Body of pancreas (tissue), 4 donors: ENCODE measurements at places on chromosomes 7 and 10.

DNA sequence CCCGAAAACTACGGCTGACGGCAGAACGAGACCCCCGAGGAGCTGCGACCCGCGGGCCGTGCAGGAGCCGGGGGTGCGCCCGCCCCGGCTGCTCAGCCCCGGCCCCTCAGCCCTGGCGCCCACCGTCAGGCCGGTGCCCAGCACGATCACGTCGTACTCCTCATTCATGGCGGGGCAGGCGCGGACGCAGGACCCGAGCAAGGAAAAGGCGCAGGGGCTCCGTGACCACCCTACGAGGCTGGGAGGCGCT, 218 bp downstream of the GDI2 start:
- peaks cover 46% of the 10 kb centered on the region for H3K4me1 ChIP-seq
- no peak for DNase-seq
- H3K27ac ChIP-seq, result peak overlapping the region; percentile 100
- H3K4me3 ChIP-seq, result peak overlapping the region; percentile 92

DNA sequence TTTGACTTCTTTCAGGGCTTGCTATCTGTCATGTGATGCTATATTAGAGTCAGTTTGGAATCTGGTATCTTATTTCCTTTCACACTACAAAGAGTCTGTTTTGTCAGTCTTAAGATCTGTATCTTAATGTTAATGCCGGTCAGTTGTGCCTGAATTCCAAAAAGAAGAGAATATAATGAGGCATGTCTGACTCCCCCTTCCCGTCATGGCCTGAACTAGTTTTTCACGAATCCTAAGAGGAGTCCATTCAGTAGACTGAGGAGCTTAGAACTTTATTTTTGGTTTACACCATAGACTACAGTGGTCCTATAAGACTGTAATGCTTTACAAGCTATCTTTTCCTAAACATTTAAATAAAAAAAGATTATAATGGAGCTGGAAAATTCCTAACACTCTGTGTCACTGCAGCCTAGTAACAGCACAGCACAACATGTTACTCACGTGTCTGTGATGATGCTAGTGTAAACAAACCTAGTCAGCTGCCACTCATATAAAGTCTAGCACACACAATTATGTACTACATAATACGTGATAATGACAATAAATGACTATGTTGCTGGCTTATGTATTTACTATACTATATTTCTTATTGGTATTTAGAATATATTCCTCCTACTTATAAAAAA, 50.6 kb downstream of the VPS41 start:
- H3K4me1 ChIP-seq, result peaks cover 3% of the 10 kb centered on the region
- no peaks in the 10 kb centered on the region for H3K36me3 ChIP-seq
- H3K27me3 ChIP-seq, result no peaks in the 10 kb centered on the region
- H3K27ac ChIP-seq, result no peak overlapping the region
- H3K4me3 ChIP-seq, result no peak overlapping the region

DNA sequence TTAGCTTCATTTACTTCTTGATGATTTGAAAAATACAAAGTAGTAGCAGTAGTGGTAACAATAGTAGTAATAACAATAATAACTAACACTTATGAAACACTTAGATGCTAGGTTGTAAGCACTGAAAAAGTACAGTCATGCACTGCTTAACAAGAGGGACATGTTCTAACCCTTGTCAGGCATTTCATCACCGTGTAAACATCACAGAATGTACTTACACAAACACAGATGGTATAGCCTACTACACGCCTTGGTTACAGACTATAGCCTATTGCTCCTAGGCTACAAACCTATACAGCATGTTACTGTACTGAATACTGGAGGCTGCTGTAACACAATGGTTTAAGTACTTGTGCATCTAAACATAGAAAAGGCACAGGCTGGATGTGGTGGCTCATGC, 60.6 kb downstream of the PUS7 start:
- no peak for DNase-seq
- peaks cover 7% of the 10 kb centered on the region for H3K4me1 ChIP-seq
- no peaks in the 10 kb centered on the region for H3K36me3 ChIP-seq

DNA sequence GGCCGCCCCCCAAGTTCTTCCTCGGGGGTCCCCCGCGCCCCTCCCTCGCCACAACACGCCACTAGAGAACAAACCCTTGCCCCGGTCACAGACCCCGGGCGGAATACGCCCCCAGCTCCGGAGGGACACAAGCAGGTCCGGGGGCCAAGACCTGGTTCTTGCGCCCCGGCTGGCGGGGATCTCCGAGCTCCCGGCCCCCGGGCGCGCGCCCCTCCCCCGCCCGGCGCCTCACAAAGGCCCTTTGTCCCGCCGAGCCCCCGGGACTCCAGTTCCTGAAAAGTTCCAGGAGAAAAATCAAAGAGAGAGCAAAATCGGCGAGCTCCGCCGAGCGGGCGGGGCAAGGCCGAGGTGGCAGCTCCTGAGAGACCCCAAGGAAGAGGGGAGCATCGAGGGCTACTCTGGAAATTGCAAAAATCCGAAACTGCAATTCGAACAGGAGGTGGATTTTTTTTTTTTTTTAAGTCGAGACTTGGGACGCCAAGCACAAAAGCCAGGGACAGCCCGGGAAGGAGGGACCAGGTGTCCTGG, 4.0 kb downstream of the TNRC18 start:
- peak overlapping the region; percentile 73 for H3K4me3 ChIP-seq
- peak overlapping the region; percentile 98 for H3K27ac ChIP-seq
- peak; percentile 54 for DNase-seq

DNA sequence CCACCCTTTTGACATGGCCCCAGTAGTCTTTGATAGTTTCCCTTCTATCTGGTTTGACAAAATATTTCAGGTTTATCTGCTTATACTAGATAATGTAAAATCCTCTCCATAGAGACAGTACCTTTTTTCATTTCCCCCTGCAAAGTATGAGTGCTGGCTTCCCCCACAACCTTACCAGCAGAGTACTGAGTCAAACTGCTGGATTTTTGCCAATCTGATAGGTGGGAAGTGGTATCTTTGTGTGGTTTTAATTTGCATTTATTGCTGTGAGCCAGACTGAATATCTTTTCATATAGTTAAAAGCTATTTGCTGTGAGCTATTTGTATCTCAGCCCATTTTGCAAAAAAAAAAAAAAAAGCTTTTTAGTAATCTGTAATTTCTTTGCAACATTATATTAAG, 32.1 kb upstream of the HECTD2 start:
- H3K36me3 ChIP-seq, result no peaks in the 10 kb centered on the region
- no peaks in the 10 kb centered on the region for H3K4me1 ChIP-seq
- no peaks in the 10 kb centered on the region for H3K27me3 ChIP-seq
- DNase-seq, result no peak

DNA sequence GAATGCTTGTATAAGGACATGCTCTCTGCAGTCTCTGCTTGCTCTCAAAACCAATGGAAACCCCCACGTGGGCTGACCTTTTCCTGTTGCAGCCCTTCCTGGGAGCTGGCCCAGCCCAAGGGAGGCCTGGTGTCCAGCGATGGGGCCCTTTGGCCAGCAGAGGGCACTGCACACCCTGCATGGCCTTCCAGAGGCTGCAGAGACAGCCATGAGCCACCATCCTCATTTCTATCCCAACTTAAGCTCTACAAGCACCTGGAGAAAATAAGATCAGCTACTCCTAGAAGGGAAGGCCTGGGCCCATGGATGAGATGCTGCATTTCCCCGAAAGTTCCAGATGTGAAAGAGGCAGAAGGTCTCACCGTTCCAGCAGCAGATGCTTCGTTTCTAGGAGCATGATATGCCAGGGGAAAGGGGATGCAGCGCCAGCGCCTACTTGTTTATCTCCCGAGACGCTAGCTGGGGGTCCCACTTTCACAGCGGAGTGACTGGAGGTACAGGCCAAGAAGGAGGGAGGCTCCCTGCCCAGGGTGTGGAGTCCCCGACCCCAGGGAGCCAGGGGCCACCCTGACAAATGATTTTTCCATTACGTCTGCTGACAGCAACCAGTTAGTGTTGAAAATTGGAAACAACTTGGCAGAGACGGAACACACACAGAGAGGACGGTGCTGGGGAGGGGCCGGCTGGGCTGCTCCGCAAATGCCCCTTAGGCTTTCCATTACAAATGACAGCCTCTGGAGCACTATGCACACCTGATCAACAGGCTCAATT, 106.4 kb downstream of the ZRANB1 start:
- H3K27ac ChIP-seq, result peak overlapping the region; percentile 81
- no peaks in the 10 kb centered on the region for H3K27me3 ChIP-seq
- peak; percentile 89 for DNase-seq
- H3K36me3 ChIP-seq, result no peaks in the 10 kb centered on the region
- no peak overlapping the region for H3K4me3 ChIP-seq

GRCh38 chr7:123120286-123120685, 79.5 kb downstream of the SLC13A1 start:
- no peaks in the 10 kb centered on the region for H3K36me3 ChIP-seq
- H3K27me3 ChIP-seq, result no peaks in the 10 kb centered on the region
- DNase-seq, result no peak
- H3K4me3 ChIP-seq, result no peak overlapping the region

GRCh38 chr7:39413636-39414223, 152.5 kb upstream of the YAE1 start:
- H3K36me3 ChIP-seq, result no peaks in the 10 kb centered on the region
- no peak overlapping the region for H3K4me3 ChIP-seq
- DNase-seq, result no peak

DNA sequence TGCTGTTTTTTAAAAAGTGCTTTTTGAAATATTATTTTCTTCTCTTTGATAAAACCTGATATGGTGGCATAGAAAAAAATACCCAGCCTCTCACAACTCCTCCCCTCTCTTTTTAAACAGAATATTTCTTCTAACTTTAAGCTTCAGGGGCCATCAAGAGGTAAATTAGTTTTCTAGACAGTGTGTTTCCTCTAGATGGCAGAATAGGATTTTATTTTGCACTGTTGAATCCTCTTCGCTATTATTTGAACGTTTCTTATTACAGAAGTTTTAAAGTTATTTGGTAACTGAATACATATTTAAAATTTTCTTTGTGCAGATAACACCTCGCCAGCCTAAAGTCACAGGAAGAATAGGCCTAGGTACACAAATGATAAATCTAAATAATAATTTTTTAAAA, 30.3 kb downstream of the ARL5B start:
- no peak overlapping the region for H3K4me3 ChIP-seq
- H3K4me1 ChIP-seq, result no peaks in the 10 kb centered on the region
- DNase-seq, result no peak
- no peaks in the 10 kb centered on the region for H3K27me3 ChIP-seq

- H3K36me3 ChIP-seq, result no peaks in the 10 kb centered on the region
- no peak overlapping the region for H3K27ac ChIP-seq
- no peaks in the 10 kb centered on the region for H3K4me1 ChIP-seq
- H3K27me3 ChIP-seq, result no peaks in the 10 kb centered on the region
These were observed 232.6 kb upstream of the CDC14C start for GRCh38 chr7:48691788-48692187.

- H3K27me3 ChIP-seq, result no peaks in the 10 kb centered on the region
- DNase-seq, result peak; percentile 20
- no peak overlapping the region for H3K27ac ChIP-seq
- H3K4me1 ChIP-seq, result peaks cover 6% of the 10 kb centered on the region
These were observed 302.2 kb downstream of the RPS24 start for GRCh38 chr10:78335691-78336401.

GRCh38 chr7:73442222-73442902, 8.8 kb downstream of the FZD9 start:
- no peaks in the 10 kb centered on the region for H3K27me3 ChIP-seq
- no peak overlapping the region for H3K27ac ChIP-seq
- DNase-seq, result no peak
- H3K4me1 ChIP-seq, result no peaks in the 10 kb centered on the region

DNA sequence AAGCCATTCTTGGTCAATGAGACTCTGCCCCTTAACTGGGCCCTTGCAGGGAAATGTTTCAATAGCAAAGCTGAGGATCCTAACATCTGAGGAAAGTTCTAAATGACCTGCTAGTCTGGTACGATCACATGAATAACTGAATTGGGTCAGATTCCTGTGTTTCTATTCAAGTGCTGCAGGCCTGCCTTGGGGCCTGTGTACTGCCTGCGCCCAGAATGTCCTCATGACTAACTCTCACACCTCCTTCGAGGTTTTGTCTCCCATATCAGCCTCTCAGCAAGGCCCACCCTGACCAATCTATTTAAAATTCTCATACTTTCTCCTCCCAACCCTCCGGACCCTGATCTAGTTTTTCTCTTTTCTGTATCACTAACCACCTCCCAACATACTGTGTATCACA, 4.4 kb downstream of the JAZF1 start:
- no peak for DNase-seq
- H3K4me3 ChIP-seq, result no peak overlapping the region
- no peak overlapping the region for H3K27ac ChIP-seq
- H3K27me3 ChIP-seq, result no peaks in the 10 kb centered on the region
- no peaks in the 10 kb centered on the region for H3K36me3 ChIP-seq
- H3K4me1 ChIP-seq, result peaks cover 18% of the 10 kb centered on the region

DNA sequence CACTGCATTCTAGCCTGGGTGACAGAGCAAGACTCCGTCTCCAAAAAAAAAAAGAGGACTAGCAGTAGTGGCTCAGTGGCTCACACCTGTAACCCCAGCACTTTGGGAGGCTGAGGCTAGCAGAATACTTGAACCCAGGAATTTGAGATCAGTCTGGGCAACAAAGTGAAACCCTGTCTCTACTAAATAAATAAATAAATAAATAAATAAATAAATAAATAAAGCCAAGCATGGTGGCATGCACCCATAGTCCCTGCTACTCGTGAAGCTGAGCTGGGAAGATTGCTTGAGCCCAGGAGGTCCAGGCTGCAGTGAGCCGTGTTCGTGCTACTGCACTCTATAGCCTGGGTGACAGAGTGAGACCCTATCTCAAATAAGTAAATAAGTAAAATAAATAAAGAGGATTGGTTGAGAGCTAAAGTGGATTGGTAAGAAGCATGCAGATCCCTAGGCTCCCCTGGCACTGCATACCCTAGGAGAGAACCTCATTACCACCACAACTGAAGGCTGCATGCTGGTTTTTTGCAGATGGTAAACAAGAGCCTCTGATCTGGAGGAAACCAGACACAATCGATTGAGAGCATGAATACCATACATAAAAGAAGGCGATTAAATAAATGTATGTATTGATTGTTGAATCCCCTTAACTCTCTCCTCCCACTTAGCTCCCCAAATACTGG, 163.2 kb downstream of the REEP3 start:
- H3K27ac ChIP-seq, result no peak overlapping the region
- H3K36me3 ChIP-seq, result no peaks in the 10 kb centered on the region
- no peak for DNase-seq
- no peak overlapping the region for H3K4me3 ChIP-seq
- no peaks in the 10 kb centered on the region for H3K4me1 ChIP-seq

GRCh38 chr10:7610651-7611389, 55.9 kb downstream of the ITIH5 start:
- no peak for DNase-seq
- H3K36me3 ChIP-seq, result no peaks in the 10 kb centered on the region
- H3K27ac ChIP-seq, result no peak overlapping the region

DNA sequence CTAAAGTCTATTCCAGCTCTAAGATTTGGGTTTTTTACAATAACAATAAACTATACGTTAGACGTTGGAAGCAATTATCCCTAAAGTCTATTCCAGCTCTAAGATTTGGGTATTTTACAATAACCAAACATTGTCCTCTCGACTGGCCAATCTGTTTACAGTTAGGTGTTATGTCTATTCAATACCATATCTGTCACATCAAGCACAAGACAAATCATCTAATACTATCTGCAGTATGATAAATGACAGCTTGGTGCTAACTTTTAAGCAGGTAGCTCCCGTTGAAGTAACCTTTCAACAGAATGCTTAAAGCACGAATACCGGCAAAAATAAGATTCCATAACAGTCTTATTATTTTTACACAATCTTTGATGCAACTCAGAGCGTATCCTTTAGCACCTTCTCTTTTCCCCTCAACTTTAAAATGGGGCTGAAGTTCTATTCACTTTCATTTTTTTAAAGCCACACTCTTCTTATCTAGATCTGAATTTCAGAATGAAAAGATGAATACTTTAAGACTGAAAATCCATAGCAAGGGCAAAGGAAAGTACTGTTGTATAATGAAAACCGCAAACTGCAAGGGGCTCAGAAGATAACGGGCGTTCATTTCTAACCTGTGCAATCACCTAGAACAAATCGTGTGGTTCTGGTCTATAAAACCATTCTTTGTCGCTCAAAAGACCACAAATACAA, 925 bp downstream of the H2AZ2 start:
- no peaks in the 10 kb centered on the region for H3K27me3 ChIP-seq
- H3K4me1 ChIP-seq, result peaks cover 28% of the 10 kb centered on the region
- no peak for DNase-seq
- peak overlapping the region; percentile 63 for H3K4me3 ChIP-seq
